ENCODE measurements at places on chromosomes 4 and X. TPM values are rescaled to one million over a fixed set of nuclear protein-coding genes. Genes with fewer than 3 reads are reported as not detected.
A peak's percentile ranks its signal among the peaks of the same experiment; 100 is the strongest.

PDE6B gene
- 15.9 TPM for total RNA-seq

HTR2C gene
- total RNA-seq = not detected

POLA1 gene
- 37.0 TPM for total RNA-seq

DNA sequence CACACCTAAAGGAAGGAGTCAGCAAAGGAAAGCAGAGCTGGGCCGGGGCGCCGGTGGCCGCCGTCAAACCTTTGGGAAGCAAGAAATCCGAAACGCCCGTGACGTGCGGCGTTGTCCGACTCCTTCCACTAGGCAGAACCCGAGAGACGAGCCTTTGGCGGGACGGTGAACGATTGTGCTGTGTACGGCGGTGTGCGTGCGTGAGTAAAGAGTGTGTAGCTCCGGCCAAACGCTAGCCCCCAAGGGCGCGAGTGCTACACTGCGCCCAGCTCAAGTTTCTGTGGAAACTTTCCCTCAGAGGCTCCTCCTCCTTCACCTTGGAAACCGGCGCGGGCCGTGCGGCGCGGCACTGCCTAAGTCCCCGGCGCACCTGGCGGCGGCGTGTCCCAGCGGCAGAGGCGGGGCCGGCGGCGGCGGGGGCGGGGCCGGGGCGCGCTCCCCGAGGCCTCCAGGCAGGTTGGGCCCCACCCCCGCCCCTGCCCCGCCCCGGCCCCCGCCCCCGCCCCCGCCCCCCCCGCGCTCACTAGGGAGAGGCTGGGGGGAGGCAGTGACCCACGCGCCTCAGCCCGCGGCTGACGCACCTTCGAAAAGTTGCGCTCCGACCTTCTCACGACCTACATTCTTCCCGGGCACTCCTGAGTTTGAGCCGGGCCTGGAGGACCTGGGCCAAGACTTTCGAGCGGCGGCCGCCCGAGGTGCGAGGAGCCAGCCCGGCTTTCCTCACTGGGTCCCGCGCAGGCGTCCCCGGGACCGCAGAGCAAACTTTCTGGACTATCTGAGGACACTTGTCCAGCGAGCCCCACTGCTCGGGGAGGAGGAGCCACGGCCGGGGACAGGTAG, at the start of gene FHIP1A:
Gene FHIP1A (plus strand): TSS at position 547 of the 840 bp plus-strand sequence. CDS start 157,084 bp downstream, outside the sequence.
- H3K27ac ChIP-seq = peak within 1 kb of the TSS; percentile 34
- no peaks in the 10 kb centered on the region for H3K36me3 ChIP-seq
- H3K4me3 ChIP-seq = peak within 1 kb of the TSS; percentile 77
- peak; percentile 70 for DNase-seq
- peaks cover 55% of the 10 kb centered on the region for H3K27me3 ChIP-seq

- no peaks in the 10 kb centered on the region for H3K27me3 ChIP-seq
- no peaks in the 10 kb centered on the region for H3K4me1 ChIP-seq
- H3K27ac ChIP-seq = no peak overlapping the region
- no peaks in the 10 kb centered on the region for H3K36me3 ChIP-seq
Measured at GRCh38 chr4:110877778-110878370, 255.0 kb upstream of the PITX2 start.

- no peaks in the 10 kb centered on the region for H3K27me3 ChIP-seq
- DNase-seq = no peak
- H3K36me3 ChIP-seq = no peaks in the 10 kb centered on the region
- no peak overlapping the region for H3K27ac ChIP-seq
- no peaks in the 10 kb centered on the region for H3K4me1 ChIP-seq
Measured at GRCh38 chrX:123088331-123088730, 95.7 kb upstream of the GRIA3 start.

GRCh38 chrX:112058255-112058654, 24.3 kb downstream of the TRPC5 start:
- DNase-seq = no peak
- H3K27me3 ChIP-seq = no peaks in the 10 kb centered on the region
- H3K36me3 ChIP-seq = no peaks in the 10 kb centered on the region

- DNase-seq = no peak
- H3K4me3 ChIP-seq = no peak overlapping the region
- H3K36me3 ChIP-seq = no peaks in the 10 kb centered on the region
- H3K27me3 ChIP-seq = no peaks in the 10 kb centered on the region
Measured at GRCh38 chr4:155532373-155533085, 134.1 kb upstream of the GUCY1A1 start.

GRCh38 chr4:189278597-189279165, 662.0 kb upstream of the FRG1 start:
- H3K27ac ChIP-seq = no peak overlapping the region
- H3K4me3 ChIP-seq = no peak overlapping the region
- no peaks in the 10 kb centered on the region for H3K27me3 ChIP-seq
- no peaks in the 10 kb centered on the region for H3K4me1 ChIP-seq
- DNase-seq = no peak
- H3K36me3 ChIP-seq = no peaks in the 10 kb centered on the region

- H3K27ac ChIP-seq = no peak overlapping the region
- no peaks in the 10 kb centered on the region for H3K4me1 ChIP-seq
- no peak for DNase-seq
- no peaks in the 10 kb centered on the region for H3K27me3 ChIP-seq
Measured at GRCh38 chrX:8237718-8238117, 66.7 kb upstream of the VCX2 start.

DNA sequence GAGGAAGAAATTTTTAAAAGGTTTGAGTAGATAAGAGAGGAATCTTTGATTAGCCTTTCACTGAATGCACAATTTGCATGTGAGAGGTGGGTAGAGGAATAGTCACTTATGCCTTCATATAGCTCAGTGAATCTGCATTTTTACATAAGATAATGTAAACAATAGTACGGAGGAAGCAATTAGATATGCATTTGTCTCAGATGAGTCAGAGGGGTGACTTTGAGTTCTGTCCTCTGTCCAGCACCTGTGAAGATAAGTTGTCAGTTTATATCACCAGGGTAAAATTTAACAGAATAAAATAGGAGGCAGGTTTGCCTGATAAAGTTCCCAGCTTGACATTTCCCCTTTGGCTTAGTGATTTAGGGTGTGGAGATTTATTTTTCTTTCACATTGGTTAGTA, 841.9 kb downstream of the PCDH18 start:
- H3K4me1 ChIP-seq = no peaks in the 10 kb centered on the region
- no peaks in the 10 kb centered on the region for H3K27me3 ChIP-seq
- no peak overlapping the region for H3K4me3 ChIP-seq
- H3K27ac ChIP-seq = no peak overlapping the region

All from activated CD4-positive, alpha-beta T cell treated with anti-CD3 and anti-CD28 coated beads, Interleukin-2, amount 10 ng/mL, durations not matched to agents 7 days and 5 days (primary cell).